Fibroblast of skin of left biceps (primary cell): ENCODE measurements at places on chromosomes 16 and 17.

GRCh38 chr17:80822021-80822699 is 169.5 kb upstream of the CHMP6 start:
- DNase-seq: no peak

DNA sequence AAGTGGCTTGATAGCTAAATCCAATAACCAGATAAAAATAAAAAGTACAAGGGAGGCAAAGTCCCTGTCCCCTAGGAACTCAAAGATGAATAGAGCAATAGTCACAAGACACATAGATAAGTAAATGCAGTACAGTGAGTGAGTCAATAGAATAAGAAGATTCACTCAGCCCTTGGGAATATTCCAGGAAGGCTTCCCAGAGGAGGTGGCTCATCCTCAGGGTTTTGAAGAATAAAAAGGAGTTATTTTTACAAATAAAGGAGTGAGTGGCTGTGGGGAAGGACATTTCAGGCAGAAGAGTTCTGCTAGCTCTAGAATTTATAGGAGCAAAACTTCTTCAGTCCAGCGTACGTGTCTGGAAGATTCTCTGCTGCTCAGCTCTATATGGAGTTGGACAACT is 177.4 kb upstream of the SDK2 start:
- no peak for DNase-seq

DNA sequence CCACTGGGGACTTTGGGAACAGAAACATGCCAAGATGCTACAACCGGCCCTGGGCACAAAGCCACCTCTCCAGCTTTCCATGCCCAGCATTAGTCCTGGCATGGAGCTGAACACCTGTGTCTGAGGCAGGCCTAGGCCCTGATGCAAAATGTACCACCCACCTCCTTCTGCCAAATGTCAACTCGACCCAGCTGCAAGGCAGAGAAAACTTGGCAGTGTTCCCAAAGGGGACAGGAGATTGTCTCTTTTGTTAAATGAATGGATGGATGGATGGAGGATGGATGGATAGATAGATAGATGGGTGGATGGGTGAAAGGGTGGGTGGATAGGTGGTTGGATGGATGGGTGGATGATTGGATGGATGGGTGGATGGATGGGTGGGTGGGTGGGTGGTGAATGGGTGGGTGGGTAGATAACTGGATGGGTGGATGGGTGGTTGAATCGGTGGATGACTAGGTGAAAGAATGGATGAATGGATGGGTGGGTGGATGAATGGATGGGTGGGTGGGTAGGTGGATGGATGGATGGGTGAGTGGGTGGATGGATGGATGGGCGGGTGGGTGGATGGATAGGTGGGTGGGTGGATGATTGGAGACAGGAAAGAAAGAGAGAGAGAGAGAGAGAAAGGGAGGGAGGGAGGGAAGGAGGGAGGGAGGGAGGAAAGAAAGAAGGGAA is 73.4 kb upstream of the TNRC6C start:
- no peak for DNase-seq

- DNase-seq: no peak
Observed at GRCh38 chr17:31437720-31438400, 46.4 kb downstream of the RAB11FIP4 start.

- no peak for DNase-seq
Observed at GRCh38 chr17:50421308-50422051, 4.5 kb upstream of the ACSF2 start.

DNA sequence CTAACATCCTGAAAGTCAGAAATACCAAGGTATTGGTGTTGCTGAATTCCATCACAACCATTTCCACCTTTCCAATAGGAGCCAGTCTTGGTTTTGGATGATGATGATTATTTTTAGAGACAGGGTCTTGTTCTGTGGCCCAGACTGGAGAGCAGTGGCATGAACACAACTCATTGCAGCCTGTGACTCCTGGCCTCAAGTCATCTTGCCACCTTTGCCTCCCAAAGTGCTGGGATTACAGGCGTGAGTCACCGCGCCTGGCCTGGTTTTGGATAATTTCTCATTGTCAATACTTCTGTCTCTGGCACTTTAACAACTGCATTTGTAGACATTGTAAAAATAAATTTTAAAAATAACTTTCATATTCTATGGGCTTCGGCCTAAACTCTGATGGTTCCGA is 22.6 kb downstream of the STAT5B start:
- DNase-seq: no peak

DNA sequence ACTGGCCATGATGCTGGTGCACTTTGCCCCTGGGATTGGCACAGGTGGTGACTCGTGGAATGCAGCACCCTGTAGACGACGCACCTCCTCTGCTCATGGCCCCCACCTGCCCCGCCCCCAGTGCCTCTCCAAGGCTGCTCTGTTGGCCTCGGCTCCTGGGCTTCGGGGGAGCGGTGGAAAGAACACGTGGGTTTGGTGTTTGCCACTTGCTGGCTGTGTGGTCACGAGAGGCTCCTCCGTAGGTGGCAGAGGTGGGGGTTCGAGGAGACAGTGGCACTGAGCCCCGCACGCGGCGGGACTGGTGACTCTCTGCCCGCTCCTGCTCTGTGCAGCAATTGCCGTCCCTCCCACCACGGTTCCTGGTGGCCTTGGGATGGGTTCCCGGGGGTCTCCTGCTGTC is 82.8 kb upstream of the ZNF750 start:
- DNase-seq: no peak

DNA sequence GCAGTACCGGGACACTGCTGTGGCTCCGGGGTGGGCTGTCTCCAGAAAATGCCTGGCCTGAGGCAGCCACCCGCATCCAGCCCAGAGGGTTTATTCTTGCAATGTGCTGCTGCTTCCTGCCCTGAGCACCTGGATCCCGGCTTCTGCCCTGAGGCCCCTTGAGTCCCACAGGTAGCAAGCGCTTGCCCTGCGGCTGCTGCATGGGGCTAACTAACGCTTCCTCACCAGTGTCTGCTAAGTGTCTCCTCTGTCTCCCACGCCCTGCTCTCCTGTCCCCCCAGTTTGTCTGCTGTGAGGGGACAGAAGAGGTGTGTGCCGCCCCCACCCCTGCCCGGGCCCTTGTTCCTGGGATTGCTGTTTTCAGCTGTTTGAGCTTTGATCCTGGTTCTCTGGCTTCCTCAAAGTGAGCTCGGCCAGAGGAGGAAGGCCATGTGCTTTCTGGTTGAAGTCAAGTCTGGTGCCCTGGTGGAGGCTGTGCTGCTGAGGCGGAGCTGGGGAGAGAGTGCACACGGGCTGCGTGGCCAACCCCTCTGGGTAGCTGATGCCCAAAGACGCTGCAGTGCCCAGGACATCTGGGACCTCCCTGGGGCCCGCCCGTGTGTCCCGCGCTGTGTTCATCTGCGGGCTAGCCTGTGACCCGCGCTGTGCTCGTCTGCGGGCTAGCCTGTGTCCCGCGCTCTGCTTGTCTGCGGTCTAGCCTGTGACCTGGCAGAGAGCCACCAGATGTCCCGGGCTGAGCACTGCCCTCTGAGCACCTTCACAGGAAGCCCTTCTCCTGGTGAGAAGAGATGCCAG is 12.9 kb downstream of the STH start:
- DNase-seq: no peak

DNA sequence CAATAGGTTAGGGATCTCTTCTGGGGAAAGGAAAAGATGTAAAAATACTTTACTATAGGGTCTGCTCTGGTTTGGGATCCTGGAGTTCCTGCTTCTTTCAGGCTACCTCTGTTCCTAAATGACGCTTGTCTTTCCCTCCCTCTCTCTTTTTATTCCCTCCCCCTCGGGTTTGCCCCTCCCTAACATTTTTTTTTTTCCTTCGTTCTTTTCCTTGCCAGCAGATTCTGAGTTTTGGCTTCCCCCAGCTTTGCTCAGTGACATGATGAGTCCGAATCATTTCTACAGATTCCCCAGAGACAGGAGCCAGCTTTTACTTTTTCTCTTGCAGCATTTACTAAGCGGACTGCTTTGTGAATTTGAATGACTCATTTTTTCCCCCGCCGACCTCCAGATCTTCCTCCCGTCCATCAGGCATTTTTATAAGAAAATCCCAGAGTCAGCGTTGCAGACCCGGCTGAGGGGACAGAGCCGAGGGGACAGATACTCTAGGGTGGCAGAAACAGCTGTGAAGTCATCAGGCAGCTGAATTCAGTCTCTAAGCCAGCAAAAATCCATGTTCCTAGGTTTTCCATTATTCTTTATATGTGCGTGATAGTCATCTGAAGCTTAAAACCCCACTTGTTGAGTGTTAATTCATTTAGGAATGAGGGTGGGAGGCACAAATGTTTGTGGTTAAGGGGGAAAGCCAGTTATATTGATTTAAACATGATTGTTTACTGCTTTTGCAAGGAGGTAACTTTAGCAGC is at the start of gene TMEM100:
Gene TMEM100 (minus strand): TSS at position 123 of the 746 bp plus-strand sequence. CDS start 1,794 bp downstream, outside the sequence.
- DNase-seq: peak; percentile 81

DNA sequence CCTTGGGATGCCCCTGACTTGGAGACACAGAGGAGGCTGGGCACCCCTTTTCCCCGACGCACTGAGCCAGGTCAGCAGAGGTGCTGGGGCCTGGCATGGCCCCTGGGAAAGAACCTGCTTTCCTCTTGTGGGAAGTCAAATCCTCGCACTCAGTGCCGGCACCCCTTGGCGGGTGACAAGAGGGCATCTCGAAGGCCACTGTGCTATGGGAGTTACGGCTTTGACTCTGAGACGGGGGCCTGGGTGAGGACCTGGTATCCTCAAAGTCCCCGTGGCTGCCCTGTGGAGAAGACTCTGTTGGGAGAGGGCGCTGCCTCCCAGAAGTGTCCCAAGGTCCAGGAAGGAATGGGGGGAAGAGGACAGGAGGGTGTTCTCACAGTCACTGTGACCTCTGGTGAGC is 117.0 kb downstream of the METRNL start:
- DNase-seq: no peak
